ENCODE measurements at places on chromosomes 1 and 21.
A peak's percentile ranks its signal among the peaks of the same experiment; 100 is the strongest.

DNA sequence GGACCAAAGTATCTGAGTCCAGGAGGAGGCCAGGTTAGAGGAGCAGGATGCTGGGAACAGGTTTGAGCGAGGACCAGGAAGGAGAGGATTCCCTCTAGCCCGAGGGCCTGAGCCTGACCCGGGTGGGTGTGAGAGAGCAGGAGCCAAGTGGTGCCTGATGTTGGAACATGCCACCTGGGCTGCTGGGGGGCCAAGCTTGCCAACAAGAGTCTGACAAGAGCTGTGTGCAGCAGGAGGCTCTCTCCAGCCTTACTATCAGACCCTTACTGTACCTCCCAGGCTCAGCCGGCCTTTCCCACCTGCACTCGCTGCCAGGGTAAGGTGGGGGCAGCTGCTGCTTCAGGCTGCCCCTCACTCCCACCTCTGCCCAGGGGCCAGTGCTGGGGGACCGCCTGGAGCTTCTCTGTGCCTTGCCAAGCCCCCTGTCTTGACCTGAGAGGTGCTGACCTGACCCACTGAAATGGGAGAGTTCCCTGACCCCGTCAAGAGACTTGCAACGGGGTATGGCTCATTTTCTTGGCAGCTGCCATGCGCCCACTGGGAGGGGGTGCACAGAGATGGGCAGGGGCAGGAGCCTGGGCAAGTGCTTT lies 159.6 kb upstream of the VAMP3 start:
- no peak for DNase-seq

- no peak for DNase-seq
Observed at GRCh38 chr1:163320891-163321290, 863 bp upstream of the NUF2 start.

GRCh38 chr1:9874959-9875635 lies 35.0 kb downstream of the CTNNBIP1 start:
- DNase-seq: peak; percentile 43

GRCh38 chr1:218284377-218284916 lies 646 bp upstream of the RRP15 start:
- no peak for DNase-seq

DNA sequence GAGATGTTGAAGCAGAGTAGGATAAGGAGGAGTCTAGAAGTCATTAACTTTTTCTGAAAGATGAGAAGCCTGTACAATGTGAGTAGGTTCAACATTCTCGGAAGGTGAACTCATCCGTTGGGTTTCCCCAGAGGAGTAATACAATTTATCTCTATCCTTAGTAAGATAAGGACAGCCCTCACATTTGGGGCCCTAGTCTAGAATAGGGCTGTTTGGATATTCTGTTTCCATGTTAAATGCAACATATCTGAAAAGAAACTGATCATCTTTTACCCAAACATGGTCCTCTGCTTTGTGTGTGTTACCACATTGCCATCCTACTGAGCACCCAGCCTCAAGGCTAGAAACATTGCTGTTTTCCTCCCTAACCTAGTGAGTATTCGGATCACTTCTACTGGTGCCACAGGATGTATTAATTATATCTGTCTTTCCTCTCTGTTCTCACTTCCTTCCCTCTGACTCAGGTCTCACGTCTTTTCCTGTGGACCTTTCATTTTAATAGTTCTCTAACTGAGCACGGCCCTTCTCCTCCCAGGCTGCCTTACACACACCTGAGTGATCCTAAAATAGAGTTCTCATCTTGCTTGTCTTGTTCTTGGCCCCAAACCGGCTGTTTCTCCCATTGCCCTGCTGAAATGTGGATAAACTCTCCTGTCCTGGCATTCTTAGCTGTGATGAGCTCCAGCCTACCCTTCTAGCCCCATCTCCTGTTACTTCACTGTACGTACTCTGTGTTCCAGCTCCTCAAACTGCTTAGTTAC lies 91.7 kb downstream of the CDC14A start:
- DNase-seq: peak; percentile 59

DNA sequence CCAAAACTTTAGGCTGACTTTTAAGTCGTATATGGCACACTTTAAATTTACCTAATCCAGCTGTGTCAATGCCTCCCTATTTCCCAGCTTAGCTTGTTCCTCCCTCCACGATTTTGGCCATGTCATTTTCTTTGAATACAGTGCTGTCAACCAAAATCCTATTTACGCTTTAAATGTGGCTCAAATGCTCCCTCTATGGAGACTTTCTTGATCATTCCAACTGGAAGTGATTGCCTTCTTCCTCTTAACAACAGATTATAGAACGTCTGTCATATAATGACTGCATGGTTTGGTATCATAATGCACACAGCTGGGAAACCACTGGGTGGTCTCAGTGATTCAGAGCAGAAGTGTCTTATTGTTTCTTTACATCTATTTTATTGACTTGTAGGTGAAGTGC lies 18.9 kb upstream of the BATF3 start:
- DNase-seq: no peak

GRCh38 chr1:160789051-160789701 lies 6.8 kb upstream of the LY9 start:
- DNase-seq: no peak

DNA sequence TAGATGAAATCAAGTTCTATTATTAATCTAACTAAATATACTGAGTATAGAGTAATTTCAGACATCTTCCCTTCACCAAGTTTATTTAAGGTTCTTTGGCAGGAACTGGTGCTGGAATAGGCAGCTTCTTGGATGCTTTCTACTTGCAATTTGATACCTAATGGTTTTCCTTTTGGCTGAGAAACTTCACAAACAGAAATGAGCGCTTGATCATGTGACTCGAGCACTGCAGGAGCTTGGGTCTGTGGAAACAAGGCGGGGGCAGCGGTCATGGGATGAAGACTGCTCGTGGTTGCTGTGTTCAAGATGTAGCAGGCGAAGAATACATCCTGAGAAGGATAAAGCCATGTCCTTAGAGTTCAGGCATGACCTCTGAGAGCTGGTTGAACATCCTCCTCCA lies 136.8 kb downstream of the PTPRC start:
- no peak for DNase-seq

- no peak for DNase-seq
Observed at GRCh38 chr1:203311368-203312301, 6.3 kb downstream of the BTG2 start.

- no peak for DNase-seq
Observed at GRCh38 chr1:14334336-14335176, 263.9 kb upstream of the KAZN start.

- peak; percentile 86 for DNase-seq
Observed at GRCh38 chr1:21308847-21309652, 18.8 kb upstream of the ECE1 start.

GRCh38 chr1:16094453-16095158 lies 21.2 kb upstream of the FAM131C start:
- DNase-seq: no peak

- no peak for DNase-seq
Observed at GRCh38 chr1:166705376-166706289, 133.6 kb upstream of the POGK start.

- peak; percentile 64 for DNase-seq
Observed at GRCh38 chr1:172745014-172745413, 86.1 kb downstream of the FASLG start.

DNA sequence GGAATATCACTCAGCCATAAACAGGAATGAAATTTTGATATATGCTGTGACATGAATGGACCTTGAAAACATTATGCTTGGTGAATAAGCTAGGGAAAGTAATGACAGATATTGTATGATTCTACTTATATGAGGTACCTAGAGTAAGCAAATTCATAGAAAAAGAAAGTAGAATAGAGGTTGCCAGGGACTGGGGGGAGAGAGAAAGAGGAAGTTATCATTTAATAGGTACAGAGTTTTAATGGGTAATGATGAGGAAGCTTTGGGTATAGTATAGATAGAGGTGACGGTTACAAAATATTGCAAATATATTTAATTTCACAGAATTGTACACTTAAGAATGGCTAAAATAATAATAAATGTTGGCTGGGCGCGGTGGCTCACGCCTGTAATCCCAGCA lies 31.2 kb upstream of the ENSA start:
- no peak for DNase-seq

- DNase-seq: no peak
Observed at GRCh38 chr1:87572891-87573290, 244.2 kb downstream of the LMO4 start.

- no peak for DNase-seq
Observed at GRCh38 chr1:65232461-65232990, 76.8 kb upstream of the DNAJC6 start.

- DNase-seq: no peak
Observed at GRCh38 chr21:43979654-43980053, 32.5 kb upstream of the TRAPPC10 start.

DNA sequence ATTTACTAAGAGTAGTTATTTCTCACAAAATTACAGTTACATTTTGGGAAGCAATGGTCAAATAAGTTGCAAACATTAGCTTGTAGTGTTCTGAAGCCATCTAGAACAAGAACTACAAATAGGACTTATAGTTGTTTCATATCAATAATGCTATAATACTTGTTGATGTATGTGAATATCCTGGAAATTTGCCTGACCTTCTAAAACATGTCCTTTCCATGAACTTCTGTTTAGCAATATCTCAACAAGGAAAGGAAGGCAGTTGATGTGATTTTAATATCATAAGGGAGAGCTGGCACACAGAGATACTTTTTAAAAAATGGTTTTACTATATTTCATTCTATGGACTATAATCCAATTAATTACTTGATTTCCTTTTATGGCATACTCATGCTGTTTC lies 47.1 kb upstream of the SAMSN1 start:
- no peak for DNase-seq

DNA sequence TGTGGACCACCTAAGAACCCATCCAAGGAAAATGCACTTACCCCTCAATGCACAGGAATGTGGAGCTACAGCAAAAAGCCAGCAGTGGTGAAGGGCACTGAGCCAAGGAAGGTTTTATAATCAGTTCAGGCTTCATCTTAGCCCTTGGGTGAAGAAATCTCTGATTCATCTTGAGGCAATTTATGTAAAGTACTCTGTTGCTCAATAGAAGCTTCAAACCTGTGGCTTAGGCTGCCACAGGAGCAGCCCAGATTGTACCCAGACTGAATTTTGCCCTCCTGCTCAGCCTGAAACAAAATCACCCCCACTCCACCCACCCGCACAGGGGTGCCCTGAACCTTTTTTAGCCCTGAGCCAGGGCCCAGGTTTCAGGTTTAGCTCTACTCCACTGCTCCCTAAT lies at the start of gene S100A12:
Gene S100A12, minus strand, starts transcription at position 111 of the 400 bp plus-strand sequence. CDS start 1,029 bp downstream, outside the sequence.
- peak; percentile 45 for DNase-seq

GRCh38 chr1:109151146-109151990 lies 37.5 kb downstream of the ELAPOR1 start:
- peak; percentile 25 for DNase-seq

Data from RCC 7860 (cell line).